Left forelimb (tissue), 1 donor: ENCODE measurements at places on chromosomes 11 and 22.

DNA sequence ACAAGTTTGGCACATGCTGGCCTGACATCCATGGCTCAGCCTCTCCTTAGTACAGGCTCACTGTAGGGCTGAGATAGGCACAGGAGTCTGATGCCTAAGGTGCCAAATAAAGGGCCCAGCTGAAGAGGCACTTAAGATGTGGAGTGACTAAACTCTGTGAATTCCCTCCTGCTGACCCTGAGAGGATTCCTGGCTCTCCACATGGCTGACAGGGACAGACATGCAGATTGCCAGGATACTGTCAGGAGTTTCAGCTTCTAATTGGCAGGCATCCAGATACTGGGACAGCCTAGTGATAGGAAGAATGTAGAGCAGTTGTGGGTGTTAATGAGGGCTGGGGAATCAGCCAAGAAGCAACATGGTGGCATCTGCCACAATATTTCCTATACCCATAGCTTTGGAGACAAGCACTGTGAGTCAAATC, 558.7 kb downstream of the INSC start:
- DNase-seq, result no peak

DNA sequence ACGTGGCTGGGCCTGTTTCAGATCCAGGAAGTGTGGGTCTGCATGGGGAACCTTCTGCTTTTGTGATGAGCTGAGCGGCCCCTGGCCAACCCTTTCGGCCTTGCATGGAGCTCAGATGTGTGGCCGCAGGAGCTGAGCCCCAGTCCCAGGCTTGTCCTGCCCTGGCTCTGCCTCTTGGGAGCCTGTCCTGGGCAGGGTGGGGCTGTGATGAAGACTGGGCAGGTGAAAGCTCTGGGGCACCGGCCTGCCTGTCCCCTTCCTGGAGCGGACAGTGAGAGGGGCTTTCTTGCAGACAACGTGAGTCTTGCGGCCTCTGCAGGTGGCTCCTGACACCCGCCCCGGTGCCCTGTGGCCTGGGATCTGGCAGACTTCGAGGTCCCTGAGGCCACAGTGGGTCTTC, 1296.6 kb downstream of the BRD1 start:
- DNase-seq, result no peak

- peak; percentile 25 for DNase-seq
Observed at GRCh38 chr11:45653277-45653676, 12.1 kb downstream of the CHST1 start.

GRCh38 chr11:95058621-95059020, 8.1 kb upstream of the SRSF8 start:
- DNase-seq, result no peak

GRCh38 chr11:11977206-11977938, 31.1 kb downstream of the DKK3 start:
- peak; percentile 81 for DNase-seq

- DNase-seq, result no peak
Observed at GRCh38 chr11:65429724-65430405, 7.3 kb downstream of the NEAT1 start.

DNA sequence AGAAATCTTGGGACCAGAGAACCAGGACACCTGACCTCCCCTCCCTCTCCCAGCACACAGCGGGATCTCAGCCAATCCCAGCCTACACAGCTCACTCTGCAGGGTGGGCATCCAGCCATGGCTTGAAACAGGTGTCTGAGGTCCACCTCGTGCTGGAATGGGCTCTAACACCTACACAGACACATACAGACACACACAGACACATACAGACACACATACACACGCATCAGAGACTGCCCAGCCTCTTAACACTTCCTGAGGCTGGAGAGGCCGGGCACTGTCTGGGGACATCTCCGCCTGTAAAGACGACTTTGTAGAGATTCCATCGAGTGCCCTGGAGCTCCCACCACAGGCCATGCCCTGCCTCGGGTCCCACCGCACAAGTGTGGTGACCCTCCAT, 36.7 kb downstream of the CAPN1 start:
- DNase-seq, result no peak

DNA sequence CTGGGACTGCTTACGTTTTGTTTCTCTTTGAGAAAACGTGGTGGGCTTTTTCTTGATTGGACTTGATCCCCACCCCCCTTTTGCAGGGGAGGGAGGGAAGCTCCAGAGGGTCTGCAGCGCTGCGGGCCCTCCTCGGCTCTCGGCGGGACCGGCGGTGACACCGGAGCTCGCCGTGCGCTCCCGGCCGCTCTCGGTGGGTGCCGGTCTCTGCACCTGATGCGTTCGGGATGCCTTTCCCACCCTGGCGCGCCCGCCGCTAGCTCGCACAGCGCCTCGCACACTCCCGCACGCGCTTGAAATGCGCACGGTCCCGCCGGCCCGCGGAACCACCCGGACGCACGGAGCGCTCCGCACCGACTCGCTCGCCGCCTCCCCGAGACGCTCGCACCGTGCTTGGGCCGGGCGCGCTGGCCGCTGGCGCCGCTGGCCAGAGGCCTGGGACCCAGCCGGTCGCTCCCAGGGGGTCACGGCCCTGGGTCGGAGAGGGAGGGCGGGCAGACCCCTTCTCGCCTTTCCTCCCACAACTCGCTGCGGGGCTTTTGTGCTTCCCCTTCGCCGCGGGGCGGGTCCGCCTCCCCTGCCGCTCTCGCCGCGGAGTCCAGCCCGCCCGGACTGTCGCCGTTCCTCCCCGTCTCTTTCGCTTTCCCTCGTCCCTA, 1.0 kb downstream of the ZBTB16 start:
- peak; percentile 79 for DNase-seq
